Hematopoietic multipotent progenitor cell treated with erythropoietin and hydrocortisone succinate and interleukin-3 and kit ligand, for 6 days (in vitro differentiated cells): ENCODE measurements at places on chromosomes 5 and 9.

DNA sequence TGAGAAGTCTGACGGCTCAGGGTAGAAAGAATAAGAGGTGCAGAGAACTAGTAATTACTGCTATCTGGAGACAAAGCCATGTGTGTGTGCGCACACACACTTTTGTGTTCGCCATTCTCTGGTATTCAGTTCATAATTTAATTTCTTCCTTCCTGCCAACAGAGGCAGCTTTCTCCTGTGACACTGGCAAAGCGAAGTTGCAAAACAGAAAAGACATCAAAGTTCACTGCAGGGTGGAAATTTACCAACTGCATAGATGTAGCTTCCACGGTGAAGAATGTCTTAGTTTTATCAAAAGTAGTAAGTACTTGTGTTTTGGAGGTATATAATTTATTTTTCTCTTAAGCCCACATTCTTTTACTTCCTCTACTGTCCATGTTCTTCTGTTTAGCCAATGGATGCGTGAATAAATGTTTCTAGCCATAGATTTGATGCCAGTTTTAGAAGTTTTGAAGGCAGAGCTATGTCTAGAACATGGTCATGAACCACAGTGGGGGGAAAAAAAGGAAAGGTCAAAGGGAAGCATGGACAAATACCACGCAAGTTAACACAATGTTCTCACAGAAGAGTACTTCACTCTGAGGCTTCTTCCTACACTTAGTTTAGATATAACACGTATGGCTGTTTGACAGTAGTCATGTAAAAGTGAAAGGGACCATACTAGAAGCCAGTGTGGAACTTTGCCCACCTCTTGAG lies 536.5 kb upstream of the GRIA1 start:
- DNase-seq: no peak

DNA sequence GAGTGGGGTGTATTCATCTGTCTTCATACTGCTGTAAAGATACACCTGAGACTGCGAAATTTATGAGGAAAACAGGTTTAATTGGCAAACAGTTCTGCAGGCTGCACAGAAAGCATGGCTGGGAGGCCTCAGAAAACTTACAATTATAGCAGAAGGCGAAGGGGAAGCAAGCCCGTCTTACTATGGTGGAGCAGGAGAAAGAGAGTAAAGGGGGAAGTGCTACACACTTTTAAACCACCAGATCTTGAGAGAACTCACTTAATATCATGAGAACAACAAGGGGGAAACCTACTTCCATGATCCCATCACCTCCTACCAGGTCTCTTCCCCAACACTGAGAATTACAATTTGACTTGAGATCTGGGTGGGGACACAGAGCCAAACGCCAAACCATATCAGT lies 12.5 kb upstream of the NREP start:
- DNase-seq: no peak

DNA sequence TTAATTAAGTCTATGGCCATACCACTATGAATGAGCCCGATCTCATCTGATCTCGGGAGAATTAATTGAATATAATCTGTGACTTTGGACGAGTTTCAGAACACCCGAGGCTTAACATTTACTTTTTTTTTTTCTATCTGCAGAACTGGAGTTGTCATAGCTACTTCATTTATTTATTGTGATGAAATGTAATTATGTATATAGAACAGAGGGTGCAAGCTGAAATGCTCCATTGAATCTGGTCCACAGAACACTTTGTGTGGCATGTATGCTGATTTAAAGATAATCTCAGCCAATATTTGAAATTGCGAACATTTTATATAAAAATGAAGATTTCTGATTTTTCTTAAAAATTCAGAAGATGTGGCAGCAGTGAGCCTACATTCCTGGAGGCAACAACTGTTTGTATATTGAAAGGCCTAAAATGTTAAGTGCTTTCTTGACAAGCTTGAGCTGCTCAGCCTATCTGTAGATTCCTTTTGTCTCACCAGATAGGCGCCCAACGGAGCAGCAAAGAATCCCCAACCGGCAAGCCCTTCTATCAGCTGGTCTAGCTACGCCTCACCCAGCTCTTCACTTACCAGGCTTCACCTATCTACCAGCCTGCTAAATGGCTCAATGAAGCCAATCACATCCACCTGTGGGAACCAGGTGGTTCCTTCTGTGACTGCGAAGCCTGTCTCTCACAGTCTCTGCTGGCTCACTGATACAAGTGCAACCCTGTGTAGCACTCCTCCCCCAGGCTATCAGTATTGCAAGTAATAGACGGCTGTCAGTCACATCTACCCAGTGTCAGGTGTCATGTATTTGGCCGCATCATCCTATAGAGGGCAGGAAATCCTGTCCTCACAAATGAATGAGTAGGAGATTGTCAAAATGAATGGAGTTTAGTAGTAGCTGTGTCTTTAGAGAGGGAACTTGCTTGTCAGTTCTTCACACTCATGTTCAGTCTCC lies 170.6 kb upstream of the MRPS30 start:
- DNase-seq: no peak

DNA sequence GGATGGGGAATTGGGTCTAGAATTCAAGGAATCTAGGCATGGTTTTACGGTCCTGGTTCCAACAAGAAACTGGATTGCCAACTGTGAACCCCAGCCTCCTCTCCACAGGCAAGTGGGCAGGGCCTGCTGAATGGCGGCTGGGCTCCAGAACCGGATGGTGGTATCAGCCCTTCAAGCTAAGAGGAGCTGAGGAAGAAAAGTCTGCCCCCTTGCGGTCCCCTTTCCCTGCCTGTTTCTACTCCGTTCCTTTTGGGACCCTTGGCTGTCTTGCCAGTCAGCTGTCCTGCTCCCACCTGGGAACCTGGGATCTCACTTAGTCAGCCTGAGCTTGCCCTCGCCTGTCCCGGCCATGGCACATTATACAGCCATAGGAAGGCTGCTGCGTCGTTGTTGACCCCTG lies 234.4 kb upstream of the DAPK1 start:
- DNase-seq: peak; percentile 8

DNA sequence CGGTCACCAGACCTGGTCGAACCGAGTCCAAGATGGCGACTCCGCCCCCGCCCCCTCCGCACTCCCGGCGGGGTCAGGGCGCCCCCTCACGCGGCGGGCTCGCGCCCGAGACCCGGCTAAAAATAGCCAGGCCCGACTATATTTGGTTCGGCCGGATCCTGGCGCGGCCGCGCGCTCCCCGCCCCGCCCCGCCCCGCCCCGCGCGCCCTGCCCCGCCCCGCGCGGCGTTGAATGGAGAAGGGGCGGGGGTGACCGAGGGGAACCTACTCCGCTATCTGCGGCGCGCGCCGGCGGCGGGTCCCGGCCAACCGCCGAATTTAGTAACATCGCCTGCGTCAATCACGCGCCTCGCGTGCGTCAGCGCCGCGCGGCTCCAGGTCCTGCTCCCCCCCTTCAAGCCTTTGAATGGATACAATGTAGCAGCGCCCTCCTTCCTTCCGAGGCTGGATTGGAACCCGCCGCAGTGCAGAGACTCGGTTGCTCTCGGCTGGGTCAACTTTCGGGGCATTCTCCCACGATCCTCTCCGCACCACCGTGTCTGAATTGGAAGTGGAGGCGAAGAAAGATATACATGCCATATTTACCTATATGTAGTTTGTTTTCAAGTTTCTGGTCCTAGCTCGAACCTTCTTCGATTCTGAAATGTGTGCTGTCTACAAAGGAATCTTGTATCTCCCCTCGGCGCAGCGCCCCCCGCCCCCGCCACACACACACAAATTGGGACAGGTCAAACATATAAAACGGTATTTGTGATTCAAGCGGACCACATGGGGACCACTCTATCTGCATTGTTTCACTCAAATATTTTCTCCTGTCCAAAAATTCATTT lies 1.6 kb upstream of the NR4A3 start:
- peak; percentile 95 for DNase-seq

- no peak for DNase-seq
Observed at GRCh38 chr9:79430619-79431018, 141.1 kb upstream of the TLE4 start.

DNA sequence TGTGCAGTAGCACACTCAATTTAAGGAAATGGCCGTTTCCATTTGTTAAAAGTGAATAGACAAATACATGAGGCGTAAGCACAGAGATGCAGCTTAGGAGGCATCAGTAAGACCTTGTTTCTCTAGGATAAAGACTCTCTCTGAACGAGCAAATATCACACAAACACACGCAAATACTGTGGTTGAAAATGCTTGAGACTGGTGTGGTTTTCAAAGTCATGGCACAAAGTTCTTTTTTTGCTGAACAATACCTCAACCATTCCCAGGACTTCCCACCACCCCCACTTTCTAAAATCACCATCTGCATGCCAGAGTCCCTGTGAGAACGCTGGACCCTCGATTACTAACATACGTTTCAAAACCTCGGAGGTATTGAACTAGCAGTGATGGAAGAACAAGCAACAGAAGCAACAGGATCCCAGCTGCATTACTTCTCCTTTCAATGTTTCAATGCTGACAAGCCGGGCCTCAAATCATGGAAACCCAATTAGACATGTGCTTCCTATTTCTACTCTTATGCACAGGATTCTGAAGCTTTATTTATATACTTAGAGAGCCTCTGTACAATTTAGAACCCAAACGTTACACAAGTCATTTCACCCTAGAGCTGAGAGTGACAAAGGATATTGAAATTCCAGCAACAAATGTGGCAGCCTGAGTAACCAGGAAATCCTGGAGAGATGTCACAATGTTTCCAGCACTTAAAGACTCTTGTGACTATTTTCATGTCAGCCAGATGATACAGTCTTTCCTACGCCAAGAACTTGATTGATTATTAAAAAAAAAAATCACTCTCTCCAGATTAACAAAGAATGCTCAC lies 63.9 kb downstream of the CDC14B start:
- no peak for DNase-seq

- no peak for DNase-seq
Observed at GRCh38 chr9:104854613-104855012, 73.3 kb downstream of the ABCA1 start.

DNA sequence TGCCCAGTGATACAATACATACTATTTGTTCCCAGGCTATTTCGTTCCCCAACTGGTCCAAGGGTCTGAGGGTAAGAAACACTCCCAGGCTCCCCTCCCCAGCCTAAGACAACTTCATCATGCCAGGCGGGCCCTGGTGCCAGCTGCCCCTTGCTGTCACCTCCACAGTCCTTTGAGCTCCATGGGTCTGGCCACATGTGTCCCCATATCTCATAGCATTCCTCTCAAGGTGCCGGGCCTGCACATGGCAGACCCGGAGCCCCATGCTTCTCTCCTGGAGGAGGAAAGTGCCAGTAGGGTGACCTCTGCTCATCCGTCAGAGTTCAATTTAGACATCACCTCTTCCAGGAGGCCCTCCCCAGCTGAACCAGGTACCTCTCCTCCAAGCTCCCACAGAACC lies 120.5 kb downstream of the C5orf15 start:
- no peak for DNase-seq

- no peak for DNase-seq
Observed at GRCh38 chr5:21818370-21818720, 1034.8 kb downstream of the CDH12 start.

- DNase-seq: no peak
Observed at GRCh38 chr9:35103660-35104191, 795 bp upstream of the STOML2 start.

DNA sequence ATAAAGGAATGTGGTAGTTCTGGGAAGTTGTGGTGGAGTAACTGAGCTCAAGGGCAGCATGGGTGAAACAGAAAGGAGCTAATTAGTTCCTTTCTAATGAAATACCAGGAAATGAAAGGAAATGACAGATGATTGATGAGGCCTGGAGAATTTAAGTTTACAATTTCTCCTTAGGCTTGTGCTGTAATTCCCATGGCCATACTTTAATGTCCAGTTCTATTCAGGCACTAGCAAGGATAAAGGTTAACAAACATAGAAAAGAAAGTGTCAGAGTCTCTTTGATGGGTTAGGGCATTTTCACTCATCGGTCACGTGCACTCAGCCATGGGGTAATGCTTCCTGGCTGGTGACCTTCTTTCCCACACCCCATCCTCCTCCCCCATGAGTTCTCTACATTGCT lies 70.3 kb downstream of the CTSL start:
- peak; percentile 39 for DNase-seq

DNA sequence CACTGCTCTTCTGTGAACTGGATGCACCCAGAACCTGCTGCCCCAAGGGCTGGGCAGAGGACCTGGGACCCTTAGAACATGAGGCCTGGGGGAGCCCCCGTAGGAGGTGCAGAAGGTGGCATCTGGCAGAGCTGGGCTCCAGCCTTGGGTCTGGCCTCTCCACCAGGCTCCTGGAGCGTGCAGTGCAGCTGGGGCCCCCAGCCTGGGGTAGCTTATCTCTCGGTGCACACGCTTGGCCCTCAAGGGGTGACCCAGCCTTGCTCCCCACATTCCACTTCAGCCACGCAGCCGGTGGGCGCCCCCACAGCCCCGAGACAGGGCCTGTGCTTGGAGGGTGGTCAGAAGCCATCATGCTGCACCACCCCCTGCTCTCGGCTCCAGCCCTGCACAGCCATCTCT lies 5.6 kb upstream of the NR5A1 start:
- peak; percentile 85 for DNase-seq
